ENCODE measurements at places on chromosomes 12 and 14.

DNA sequence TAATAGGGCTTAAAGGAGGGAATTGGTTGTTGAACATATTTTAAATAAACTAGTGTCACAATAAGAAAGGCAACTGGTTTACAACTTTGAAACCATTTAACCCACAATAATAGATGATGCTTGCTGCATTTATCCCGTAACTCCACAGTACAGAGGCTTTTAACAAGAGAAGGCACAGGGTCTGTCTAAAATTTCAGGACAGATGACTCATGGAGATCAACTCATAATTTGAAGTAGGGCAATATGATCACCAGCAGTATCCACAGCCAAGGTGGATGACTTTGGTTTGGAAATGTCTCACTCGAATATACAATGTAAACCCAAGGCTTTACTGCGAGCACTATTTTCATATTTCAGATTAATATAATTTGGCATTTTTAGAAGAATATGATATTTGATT is 340.2 kb downstream of the LRIG3 start:
- no peak for DNase-seq

GRCh38 chr12:124979568-124979967 is 9.4 kb downstream of the DHX37 start:
- no peak for DNase-seq

DNA sequence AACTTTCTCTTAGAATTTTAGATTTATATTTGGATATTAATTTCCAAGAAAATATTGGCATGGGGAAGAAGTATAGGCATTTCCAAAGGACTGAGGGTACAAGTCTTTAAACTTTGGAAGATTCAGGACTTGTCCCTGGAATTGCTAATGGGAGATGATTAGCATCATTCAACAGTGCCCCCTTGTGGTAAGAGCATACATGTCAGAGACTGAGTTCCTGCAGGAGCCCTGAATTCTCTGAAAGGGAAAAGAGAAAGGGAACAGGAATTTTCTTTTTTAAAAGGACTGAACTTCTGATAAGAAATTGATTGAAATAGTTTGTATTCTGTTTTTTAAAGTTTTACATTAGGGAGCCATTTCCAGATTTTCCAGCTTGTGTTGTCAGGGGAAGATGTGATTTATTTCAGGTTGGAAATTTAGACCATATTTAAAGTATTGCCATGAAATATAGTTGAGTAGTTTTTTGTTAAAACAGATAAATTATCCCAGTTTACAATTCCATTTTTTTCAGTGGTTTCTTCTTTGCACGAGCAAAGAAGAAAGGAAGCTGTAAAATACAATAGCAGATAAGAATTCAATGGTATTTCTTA is 44.0 kb upstream of the REP15 start:
- no peak for DNase-seq

GRCh38 chr14:93337143-93337753 is 4.4 kb upstream of the BTBD7 start:
- no peak for DNase-seq

GRCh38 chr12:79085106-79085682 is 220.6 kb downstream of the SYT1 start:
- DNase-seq = no peak

DNA sequence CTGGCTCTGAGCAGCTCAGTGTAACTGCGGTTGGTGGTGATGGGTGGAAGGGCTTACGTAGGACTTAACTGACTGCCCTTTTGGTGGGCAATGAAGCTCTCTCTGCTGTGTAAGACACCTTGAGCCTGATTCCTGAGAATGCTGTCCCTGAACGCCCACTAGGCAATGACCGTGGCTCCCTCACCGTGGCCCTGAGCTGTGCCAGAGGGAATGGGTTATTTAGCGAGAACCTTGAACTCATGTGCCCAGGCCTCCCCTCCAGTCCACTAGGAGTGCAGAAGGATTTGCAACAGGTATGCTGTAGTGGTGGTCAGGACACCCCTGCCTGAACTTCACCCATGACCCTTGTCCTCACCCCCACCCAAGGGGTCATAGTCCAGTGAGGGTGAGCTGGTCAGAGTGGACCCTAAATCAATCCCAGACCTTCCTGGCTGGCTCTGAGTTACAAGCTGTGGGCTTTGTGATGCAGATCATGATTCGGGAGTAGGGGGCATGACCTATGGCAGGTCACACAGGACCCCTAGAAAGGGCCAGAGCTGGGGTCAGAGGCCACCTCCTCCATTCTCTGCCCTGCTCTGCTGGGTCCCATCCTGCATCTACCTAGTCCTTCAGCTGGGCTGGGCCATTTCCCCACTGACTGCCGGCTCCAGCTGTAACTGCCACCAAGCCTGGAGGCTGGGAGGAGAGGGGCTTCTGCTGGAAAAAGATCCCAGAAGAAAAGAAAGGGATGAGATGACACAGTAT is 14.5 kb upstream of the ANKRD33 start:
- no peak for DNase-seq

- DNase-seq = no peak
Measured at GRCh38 chr12:57276935-57277563, 26.1 kb upstream of the STAC3 start.

- no peak for DNase-seq
Measured at GRCh38 chr12:68236421-68237059, 10.9 kb upstream of the IL26 start.

DNA sequence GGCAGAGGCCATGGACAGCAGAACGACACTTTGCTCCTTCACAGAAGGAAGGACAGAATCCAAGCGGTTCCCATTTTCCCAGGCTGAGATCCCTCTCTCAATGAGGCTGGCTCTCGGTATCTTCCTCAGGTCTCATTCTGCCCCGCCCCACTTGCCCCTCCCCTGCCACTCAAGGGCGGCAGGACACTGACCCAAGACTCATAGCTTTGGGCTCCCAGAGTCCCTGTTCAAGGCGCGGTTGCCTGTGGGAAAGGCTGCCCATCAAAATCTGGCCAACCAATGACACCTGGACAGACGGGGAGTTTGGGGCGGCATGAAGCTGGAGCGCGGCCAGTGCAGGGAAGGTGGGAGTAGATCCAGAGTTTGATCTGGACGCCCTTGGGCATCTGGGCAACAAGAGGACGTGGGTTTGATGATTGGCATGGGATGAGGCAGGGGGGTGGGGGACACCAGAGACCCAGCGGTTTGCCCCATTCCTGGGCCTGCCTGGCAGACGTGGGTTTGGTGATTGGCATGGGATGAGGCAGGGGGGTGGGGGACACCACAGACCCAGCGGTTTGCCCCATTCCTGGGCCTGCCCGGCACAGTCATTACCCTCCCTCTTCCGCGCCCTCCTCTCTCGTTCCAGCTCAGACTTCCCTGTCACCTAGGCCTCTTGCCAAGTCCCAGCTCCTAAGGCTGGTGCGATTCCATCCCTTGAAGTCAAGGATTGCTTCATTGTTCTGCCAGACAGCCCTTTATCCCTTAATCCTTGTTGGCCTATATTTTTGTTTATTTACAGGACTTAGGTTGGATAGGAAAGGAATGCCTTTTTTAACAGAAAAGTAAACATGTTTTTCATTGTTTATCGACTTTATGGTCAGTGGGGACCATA is 92.1 kb downstream of the NINJ2 start:
- DNase-seq = no peak

- no peak for DNase-seq
Measured at GRCh38 chr12:2813214-2814185, 1.0 kb downstream of the ITFG2 start.

- no peak for DNase-seq
Measured at GRCh38 chr12:115636546-115636945, 640.9 kb downstream of the MED13L start.

GRCh38 chr14:28671425-28671824 is 95.2 kb upstream of the FOXG1 start:
- DNase-seq = no peak

DNA sequence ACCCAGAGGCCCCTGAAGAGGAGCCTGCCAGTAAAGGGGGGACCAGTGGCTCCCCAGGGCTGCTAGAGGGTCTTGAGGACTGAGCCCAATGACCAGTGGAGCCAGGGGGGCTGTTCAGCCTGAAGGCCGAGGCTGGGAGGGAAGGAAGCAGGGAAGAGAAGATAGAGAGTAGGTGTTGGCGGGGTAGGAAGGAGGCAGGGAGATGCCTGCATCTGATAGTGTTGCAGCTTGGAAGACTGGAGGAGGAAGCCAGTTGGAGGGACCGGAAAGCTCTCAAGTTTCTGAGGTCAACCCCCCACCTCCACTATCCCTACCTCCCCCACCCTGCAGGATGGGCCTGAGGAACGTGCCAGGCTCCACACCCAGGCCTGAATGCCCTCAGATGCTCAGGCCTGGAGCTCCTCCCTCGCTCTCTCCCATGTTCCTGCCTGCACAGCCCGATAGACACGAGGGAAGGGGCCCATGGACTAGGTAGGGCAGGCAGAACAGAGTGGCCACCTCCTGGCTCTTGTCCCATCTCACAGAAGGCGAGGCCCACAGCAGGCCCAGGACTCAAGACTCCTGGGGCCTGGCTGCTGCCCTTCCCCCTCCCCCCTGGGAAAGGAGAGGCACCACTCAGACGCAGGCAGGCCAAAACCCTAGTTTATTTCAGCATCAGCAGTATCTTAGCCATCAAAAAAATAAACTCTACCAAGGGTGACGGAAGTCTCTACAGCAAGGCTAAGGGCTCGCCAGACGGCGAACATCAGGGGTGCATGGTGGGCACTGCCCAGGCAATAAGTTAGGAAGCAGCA is 3.4 kb downstream of the CKB start:
- DNase-seq = no peak

DNA sequence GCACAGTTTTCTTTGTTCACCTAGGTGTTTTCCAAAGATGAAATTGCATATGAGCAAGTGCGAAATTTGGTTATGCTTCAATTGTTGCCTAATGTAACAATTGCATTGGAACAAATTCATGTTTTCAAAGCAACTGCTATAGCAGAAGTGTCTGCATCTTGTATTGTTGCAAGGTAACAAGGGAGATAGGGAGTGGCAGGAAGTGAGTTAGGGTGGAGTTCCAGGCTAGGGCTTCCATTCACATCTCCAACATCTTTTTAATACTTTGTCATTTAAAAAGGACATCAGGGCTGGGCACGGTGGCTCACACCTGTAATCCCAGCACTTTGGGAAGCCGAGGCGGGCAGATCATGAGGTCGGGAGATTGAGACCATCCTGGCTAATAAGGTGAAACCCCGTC is 312.3 kb upstream of the E2F7 start:
- DNase-seq = no peak

DNA sequence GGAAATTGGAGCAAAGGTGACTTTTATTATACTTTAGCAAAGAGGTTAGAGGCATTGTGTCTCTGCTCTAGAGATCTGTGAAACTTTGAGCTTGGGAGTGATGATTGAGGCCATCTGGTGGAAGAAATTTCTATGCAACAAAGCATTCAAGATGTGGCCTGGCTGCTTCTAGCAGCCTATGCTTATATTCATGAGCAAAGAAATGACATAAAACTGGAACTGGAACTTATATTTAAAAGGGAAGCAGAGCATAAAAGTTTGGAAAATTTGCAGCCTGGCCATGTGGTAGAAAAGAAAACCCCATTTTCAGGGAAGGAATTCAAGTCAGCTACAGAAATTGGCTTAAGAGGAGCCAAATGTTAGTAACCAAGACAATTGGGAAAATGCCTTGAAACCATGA is 70.4 kb downstream of the SDR9C7 start:
- no peak for DNase-seq

GRCh38 chr12:102955926-102956737 is 1.3 kb upstream of the ASCL1 start:
- DNase-seq = no peak
